ENCODE measurements at places on chromosomes 2 and 18.

DNA sequence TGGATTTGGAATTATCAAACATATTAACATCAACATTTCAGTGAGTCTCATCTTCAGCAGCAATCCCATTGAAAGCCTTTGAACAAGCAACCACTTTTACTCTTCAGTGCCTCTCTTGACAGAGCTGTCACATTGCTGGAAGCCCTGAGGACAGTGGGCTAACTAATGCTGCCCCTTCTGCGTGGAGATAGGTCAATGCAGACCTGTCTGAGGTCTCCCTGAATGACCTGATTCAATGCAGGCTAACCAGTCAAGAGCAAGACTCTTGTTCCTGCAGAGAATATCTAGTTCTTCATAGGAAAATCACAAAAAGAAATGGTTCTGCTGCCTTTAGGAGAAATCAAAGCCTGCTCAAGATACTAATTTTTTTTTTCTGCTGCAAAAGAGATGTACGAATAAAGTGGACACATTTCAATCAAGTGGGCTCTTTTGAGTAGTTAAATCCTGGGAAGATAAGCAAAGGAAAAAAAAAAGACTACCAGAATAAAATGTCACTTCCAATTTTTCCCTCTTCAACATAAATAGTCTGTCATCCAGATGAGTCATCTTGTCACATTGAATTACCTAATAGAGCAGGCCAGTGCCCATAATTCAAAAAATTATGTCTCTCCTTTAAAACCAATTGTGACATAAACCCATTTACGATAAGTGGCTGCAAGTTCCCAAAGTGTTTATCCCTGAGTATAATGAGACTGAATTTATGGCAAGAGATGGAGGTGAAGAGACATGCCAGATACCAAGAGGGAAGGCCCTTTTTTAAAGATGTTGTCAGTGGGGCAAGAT is 1269.0 kb upstream of the DDX18 start:
- DNase-seq: no peak

- DNase-seq: no peak
Observed at GRCh38 chr2:21837168-21837960, 713.6 kb downstream of the TDRD15 start.

DNA sequence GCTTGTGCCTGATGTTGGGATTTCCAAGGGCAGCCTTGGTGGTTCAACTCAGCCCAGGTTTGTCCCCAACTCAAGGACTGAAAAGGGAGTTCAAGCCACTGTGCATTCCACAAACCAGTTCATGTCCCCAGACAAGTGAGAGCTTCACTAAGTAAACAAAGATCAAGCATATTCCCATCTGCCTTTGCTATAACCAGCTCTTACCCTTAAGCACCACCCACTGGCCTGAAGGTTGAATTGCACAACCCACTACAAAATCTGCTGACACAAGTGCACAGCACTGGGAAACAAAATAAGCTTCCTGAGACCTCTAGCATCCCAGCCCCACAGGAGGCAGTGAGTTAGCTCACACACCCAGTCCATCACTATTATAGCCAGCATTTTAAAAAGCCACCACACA is 516.7 kb downstream of the NR4A2 start:
- DNase-seq: no peak

DNA sequence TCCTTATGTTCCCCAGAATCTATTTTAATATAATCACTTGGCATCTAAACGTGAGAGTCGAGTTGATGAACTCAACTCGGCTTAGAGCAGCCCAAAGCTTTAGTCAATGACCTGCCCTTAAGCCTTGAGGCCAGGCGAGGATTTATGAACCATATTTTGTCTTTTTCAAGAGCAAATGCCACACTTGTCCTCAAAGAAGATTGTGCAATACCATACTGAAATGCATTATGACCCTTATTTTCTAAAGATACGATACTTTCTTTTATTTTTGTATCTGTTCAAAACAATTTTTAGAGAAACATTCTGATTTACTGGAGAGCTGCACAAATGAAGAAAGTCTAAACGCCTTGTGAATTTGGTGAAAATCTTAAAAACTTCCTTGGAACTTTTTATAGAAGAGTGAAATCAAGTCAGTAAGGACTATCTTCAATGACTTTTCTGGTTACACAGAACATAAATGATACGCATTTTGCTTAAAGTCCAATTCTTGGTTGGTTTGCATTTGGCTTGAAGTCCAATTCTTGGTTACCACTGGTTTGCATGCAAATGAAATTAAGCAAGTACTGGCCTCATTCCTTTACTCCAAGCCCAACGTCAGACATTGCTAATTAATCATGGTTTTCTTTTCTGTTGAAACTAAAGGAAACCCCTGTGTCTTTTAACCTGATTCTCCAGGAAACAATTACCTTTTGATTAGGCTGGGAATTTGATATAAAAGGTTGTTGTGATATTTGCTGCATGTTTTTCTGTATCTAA is 105.8 kb upstream of the CAVIN2 start:
- no peak for DNase-seq

DNA sequence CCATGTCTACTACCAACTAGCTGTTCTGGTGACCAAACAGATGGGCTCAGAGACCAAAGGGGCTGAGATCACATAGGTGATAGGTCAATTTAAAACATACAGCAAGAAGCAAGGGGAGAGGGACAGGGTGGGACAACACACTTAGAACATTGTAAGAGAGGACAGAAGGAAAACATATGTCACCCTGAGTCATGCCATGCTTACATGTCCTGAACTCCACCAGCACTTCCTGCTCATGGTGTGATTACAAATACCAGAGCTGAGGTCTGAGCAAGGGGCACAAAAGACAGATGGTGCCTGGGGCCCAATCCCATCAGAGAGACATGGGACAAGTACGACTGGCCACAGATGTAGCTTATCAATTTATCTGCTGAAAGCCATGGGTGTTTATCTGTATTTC is 28.7 kb upstream of the GALNT14 start:
- DNase-seq: no peak

- no peak for DNase-seq
Observed at GRCh38 chr2:99181624-99182000, 628 bp downstream of the MRPL30 start.

- no peak for DNase-seq
Observed at GRCh38 chr2:118657466-118657865, 190.0 kb downstream of the EN1 start.
